Stimulated activated CD8-positive, alpha-beta memory T cell treated with anti-CD3 and anti-CD28 coated beads, Interleukin-2, amount 100 ng/mL, for 1 hour (primary cell): ENCODE measurements at places on chromosomes 2 and 18.

DNA sequence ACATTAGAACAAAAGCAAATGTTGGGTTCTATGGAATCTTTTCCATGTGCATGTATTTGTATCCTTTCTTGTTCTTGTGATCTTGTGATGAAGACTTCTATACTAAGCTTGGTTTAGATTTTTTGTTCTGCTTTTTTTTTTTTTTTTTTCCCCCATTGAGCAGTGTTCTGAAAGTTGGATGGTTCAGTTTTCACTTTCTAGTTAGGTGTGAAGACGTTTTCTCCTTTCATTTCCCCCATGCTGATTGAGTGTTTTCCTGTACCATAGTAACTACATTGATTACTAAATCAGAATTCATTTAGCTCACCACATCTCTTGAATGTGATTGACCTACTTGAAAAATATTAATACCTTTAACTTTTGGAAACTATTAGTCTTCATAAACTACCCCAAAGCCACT, 34.1 kb downstream of the NOP58 start:
- no peak for DNase-seq

- no peak for DNase-seq
Measured at GRCh38 chr2:196925051-196925767, 1.3 kb downstream of the PGAP1 start.

- no peak for DNase-seq
Measured at GRCh38 chr2:46955764-46956163, 40.2 kb upstream of the MCFD2 start.

GRCh38 chr2:102057502-102058292, 65.9 kb downstream of the IL1R2 start:
- no peak for DNase-seq

GRCh38 chr18:493986-494983, 6.2 kb downstream of the COLEC12 start:
- DNase-seq, result no peak

GRCh38 chr2:20660506-20661420, 6.2 kb upstream of the GDF7 start:
- no peak for DNase-seq

- DNase-seq, result no peak
Measured at GRCh38 chr2:207819021-207819797, 49.5 kb upstream of the FZD5 start.

DNA sequence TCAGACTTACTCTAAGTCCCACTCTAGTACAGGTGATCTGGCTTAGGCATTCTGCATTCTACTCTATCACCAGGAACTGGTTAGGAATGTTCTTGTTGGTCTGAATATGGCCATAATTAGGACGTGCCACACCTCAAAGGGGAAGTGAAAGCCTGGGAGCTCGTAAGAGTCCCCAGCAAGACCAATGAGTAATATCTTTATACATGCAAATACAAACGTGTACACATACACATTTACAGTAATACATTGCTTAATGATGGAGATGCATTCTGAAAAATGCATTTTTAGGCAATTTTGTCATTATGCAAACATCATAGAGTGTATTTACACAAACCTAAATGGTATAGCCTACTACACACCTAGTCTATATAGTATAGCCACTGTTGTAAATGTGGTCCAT, 19.5 kb upstream of the ERCC3 start:
- no peak for DNase-seq

DNA sequence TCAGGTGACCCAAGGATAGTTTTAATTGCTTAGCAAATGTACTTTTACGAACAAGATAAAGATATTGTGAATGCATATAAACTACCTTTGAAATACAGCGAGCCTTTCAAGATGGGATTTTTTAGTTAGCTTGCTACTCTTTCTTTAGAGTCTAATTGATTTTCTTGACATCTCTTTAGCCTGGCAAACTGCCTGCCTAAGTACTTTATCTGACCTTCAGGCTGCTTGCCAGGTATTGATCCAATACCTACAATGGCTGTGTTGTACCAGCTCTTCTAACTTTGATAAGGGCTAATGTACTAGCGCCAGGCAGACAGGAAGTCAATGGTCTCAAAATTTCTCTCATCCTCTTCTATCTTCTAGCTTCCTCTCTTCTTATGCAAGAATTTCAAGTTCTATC, 414.4 kb upstream of the ACVR2A start:
- DNase-seq, result no peak

GRCh38 chr2:30223413-30223874, 7.9 kb upstream of the LBH start:
- DNase-seq, result no peak

DNA sequence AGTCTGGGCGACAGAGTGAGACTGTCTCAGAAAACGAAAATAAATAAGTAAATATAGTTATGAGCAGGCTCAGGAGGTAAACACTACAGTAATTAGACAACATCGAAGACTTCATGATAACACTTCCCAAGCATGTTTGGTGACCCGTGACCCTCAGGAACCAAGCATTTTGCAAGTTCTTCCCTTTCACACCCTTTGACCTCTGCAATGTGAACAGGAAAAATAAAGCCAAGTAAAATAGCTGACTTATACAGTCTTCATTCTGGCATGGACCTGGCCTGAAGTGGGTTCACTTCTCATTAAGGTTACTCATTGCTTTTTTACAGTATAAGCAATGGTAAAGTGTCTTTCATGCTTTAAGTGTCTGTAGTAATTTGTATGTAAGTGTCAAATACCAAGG, 15.3 kb upstream of the TGIF1 start:
- no peak for DNase-seq

- DNase-seq, result no peak
Measured at GRCh38 chr18:24754583-24755253, 294.3 kb downstream of the HRH4 start.

GRCh38 chr2:30694286-30695055, 112.8 kb downstream of the CAPN13 start:
- no peak for DNase-seq

- DNase-seq, result no peak
Measured at GRCh38 chr2:219671279-219671678, 43.8 kb downstream of the SLC4A3 start.

DNA sequence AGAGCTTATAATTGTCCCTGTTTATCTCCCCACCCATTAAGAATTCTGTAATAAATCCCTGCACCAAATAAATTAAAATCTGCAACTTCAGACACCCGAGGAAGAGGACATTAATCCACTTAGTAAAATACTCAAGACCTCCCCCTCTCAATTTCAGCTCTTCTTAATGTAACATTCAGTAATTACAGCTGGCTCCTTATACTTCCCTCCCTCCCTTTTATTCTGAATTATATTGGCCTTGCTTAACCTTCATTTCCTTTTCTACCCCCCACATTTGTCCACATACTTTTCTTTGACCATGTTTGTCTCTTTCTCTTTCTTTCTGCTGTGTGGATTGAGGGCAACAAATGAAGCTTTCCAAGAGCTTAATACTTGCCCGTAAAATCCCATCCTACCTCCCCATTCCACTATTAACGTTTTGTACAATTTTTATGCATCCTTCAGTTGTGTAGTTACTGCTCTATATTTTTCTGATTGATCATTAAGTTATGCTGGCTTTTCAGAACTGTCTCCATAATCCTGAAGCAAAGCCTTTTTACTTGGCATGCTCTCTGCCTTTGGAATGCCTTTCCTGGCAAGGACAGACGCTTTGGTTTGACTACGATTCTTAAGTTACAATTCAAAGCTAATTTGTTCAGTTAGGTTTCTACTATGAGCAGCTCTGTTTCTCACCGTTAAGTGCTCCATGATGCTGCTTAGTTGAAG, 580.1 kb downstream of the ZEB2 start:
- DNase-seq, result no peak
